ENCODE measurements at places on chromosomes 4 and X. TPM values are rescaled to one million over a fixed set of nuclear protein-coding genes. Genes with fewer than 3 reads are reported as not detected.
A peak's percentile ranks its signal among the peaks of the same experiment; 100 is the strongest.

- DNase-seq: no peak
Observed at GRCh38 chr4:128346054-128346716, 58.6 kb upstream of the PGRMC2 start.

- DNase-seq: no peak
Observed at GRCh38 chr4:142101401-142101800, 465.0 kb downstream of the IL15 start.

DNA sequence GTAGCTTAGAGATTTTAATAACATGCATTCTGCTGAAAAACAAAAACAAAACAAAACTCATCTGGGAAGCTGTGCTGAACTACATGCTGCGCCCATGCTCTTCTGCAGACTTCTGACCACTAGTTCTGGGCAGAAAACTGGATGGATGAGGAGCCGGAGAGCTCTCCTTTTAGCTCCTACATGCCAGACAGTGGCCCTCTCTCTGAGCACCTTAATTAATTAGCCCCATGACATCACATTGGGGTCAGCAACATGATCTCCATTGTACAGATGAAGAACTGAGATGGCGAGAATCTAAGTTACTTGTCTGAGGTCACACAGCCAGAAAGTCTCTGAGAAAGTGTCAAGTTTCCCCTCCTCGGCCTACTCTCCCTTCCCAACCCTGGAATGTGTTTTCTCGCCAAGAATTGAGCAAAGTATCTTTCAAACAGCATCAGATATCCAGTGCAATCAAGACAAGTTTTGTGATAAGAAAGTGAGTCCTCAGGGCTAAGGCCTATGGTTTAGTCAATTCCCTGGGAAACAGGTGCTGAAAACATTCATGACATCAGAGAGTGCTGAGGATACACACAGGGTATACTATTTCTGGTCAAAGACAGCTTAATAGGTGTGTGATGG, 21.6 kb downstream of the SCD5 start:
- DNase-seq: no peak

- peak; percentile 72 for DNase-seq
Observed at GRCh38 chr4:54318904-54319303, 89.8 kb downstream of the PDGFRA start.

GRCh38 chrX:152991123-152991522, 2.8 kb downstream of the PNMA5 start:
- no peak for DNase-seq

DNA sequence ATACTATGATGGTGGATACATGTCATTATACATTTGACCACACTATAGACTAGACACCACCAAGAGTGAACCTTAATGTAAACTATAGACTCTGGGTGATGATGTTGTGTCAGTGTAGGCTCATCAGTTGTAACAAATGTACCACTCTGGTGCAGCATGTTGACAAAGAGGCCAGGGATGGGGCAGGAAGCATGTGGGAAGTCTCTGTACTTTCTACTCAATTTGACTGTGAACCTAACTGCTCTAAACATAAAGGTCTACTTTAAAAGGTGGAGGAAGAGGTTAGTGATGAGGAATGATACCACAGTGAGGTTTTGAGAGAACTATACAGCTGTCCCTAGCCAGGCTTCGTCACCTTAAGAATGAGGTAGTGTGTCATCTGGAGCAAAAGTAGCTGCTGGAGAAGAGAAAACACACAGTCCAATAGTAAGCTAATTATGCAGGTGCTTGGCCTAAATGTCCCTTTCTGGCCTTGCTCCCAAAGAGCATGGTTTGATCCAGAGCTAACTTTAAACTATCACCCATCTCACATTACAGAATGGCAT, 38.4 kb downstream of the GRSF1 start:
- no peak for DNase-seq

GRCh38 chrX:68989865-68990606, 161.2 kb downstream of the EFNB1 start:
- DNase-seq: peak; percentile 66

CT45A3 gene
- total RNA-seq: not detected

USP17L11 gene
- not detected for total RNA-seq

RASSF6 gene
- not detected for total RNA-seq

MSANTD1 gene
- 0.40 TPM for total RNA-seq

CT55 gene
- total RNA-seq: not detected

SATL1 gene
- not detected for total RNA-seq

TCEAL2 gene
- not detected for total RNA-seq

Data from lung microvascular endothelial cell (primary cell).